Esophagus squamous epithelium (tissue), 5 donors: ENCODE measurements at places on chromosomes 2 and 18. TPM values are rescaled to one million over a fixed set of nuclear protein-coding genes. Genes with fewer than 3 reads are reported as not detected.

- H3K36me3 ChIP-seq: no peaks in the 10 kb centered on the region
- no peaks in the 10 kb centered on the region for H3K4me1 ChIP-seq
- H3K27ac ChIP-seq: no peak overlapping the region
- no peak for DNase-seq
- no peak overlapping the region for H3K4me3 ChIP-seq
These were observed 5.4 kb upstream of the RNASEH1 start for GRCh38 chr2:3563521-3563976.

DNA sequence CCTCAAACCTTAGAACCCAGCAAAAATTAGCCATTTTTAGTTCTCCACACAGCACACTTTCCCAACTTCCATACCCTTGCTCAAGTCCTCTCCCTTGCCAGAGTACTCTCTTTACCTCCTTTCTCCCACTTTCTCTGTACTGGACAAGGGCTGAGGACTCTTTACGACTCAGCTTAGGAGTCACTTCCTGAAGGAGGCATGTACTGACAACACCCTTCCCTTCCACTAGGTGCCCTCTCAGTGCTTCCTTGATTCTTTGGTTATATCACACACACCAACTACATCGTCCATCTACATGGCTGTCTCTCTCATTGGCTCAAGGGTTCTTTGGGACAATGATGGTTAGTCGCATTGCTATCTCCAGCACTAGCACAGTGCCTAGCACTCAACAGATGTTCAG is 5.2 kb upstream of the C18orf63 start:
- no peak overlapping the region for H3K27ac ChIP-seq
- DNase-seq: no peak
- H3K36me3 ChIP-seq: no peaks in the 10 kb centered on the region
- H3K27me3 ChIP-seq: no peaks in the 10 kb centered on the region
- no peaks in the 10 kb centered on the region for H3K4me1 ChIP-seq
- no peak overlapping the region for H3K4me3 ChIP-seq

GRCh38 chr2:65626831-65627230 is 194.4 kb upstream of the SPRED2 start:
- no peak overlapping the region for H3K27ac ChIP-seq
- no peak for DNase-seq
- no peaks in the 10 kb centered on the region for H3K4me1 ChIP-seq

- no peak overlapping the region for H3K27ac ChIP-seq
- DNase-seq: no peak
- no peaks in the 10 kb centered on the region for H3K4me1 ChIP-seq
- no peak overlapping the region for H3K4me3 ChIP-seq
- H3K36me3 ChIP-seq: no peaks in the 10 kb centered on the region
These were observed 13.6 kb downstream of the TMEM185B start for GRCh38 chr2:120209427-120210269.

DNA sequence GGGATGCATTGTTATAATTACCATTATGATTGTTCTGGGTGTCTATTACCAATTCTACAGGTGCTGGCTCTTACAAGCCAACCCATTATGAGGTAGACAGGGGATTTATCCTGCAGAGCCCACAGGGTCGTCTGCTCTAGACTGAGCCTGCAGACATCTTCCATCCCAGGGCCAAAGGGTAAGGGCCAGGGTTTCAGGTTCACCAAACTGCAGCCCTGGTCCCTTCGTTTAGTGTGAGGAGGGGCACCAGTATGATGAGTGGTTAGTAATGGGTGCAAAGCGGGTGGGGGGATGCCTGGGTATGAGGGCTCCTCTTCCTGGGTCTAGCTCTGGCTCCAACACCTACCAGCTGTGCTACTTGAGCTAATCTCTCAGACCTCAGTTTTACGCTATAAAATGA is 1.2 kb upstream of the ARID5A start:
- H3K4me3 ChIP-seq: no peak overlapping the region
- peaks cover 74% of the 10 kb centered on the region for H3K4me1 ChIP-seq
- H3K36me3 ChIP-seq: no peaks in the 10 kb centered on the region
- H3K27ac ChIP-seq: peak overlapping the region; percentile 93
- no peak for DNase-seq

- H3K27ac ChIP-seq: peak overlapping the region; percentile 5
- H3K4me1 ChIP-seq: peaks cover 79% of the 10 kb centered on the region
- H3K36me3 ChIP-seq: no peaks in the 10 kb centered on the region
- no peaks in the 10 kb centered on the region for H3K27me3 ChIP-seq
- no peak overlapping the region for H3K4me3 ChIP-seq
These were observed 11.0 kb downstream of the MAP3K20 start for GRCh38 chr2:173086518-173087213.

DNA sequence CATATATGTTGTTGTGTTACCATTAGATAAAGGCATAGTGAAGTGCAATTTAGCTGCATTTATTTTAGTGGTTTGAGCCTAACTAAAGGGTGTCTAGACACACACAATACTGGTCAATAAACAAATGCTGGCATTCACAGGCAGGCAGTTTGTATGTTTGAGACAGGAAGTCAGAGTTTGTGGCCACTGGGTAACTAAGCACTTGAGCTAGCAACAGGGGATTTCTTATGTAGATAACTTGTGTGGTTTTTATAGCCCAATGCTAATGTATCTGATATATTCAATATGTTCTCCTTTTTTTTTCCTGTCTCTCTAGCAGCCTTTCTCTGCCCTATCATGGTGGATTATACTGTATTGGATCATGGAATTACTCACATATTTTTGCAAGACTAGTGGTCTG is 38.1 kb downstream of the LRRTM4 start:
- DNase-seq: no peak
- H3K4me1 ChIP-seq: no peaks in the 10 kb centered on the region
- no peaks in the 10 kb centered on the region for H3K27me3 ChIP-seq

DNA sequence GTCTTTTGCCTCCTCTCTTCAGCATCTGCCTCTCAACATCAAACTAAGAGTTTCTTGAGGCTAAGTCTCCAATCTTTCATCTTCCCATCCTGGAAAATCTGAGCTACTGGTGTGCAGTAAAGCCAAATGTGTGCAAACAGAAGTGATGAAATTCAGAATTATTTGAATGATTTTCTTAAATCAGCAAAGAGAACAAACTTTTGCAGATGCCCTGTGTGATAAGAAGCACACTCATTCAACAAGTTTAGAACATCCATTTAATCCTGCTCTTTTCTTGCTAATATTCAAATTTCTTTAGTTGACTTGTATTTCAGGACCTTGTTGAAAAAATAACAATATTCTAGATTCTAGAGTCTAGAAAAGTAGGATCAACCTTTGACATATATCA is 1374.9 kb upstream of the CELF4 start:
- no peaks in the 10 kb centered on the region for H3K27me3 ChIP-seq
- no peak overlapping the region for H3K27ac ChIP-seq
- H3K4me1 ChIP-seq: no peaks in the 10 kb centered on the region
- H3K36me3 ChIP-seq: no peaks in the 10 kb centered on the region
- H3K4me3 ChIP-seq: no peak overlapping the region
- no peak for DNase-seq

KCNF1 gene
- not detected for total RNA-seq

CD8B gene
- total RNA-seq: 3.9 TPM

GRB14 gene
- 2.5 TPM for total RNA-seq
